ENCODE measurements at places on chromosomes 5 and 9.

- no peak for DNase-seq
Observed at GRCh38 chr9:69388596-69388995, 63.6 kb downstream of the ENTREP1 start.

DNA sequence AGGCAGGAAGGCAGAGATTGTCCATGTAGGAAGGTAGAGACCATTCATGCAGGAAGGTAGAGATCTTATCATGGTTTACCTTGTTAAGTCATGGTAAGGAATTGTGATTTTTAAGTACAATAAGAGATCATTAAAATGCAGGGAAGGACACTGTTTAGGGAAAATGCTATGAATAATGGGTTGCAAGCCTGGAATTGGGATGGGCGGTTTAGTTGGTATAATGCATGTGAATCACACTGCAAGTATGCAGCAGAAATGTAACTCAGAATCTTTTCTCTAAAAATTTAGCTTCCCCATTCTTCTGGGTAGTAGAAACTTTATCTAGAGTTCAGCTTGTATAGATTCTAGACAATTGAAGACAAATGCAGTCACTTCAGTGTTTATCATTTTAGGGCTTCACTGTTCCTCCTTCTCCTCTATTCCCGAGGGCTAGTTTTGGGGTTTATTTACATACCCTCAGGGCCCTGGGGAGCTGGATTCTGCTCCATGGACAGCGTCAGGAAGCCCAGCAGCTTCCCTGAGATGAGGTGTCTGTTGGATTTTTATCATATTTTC is 212.0 kb downstream of the SREK1 start:
- DNase-seq: peak; percentile 2

- no peak for DNase-seq
Observed at GRCh38 chr9:94772144-94772543, 45.6 kb downstream of the AOPEP start.

DNA sequence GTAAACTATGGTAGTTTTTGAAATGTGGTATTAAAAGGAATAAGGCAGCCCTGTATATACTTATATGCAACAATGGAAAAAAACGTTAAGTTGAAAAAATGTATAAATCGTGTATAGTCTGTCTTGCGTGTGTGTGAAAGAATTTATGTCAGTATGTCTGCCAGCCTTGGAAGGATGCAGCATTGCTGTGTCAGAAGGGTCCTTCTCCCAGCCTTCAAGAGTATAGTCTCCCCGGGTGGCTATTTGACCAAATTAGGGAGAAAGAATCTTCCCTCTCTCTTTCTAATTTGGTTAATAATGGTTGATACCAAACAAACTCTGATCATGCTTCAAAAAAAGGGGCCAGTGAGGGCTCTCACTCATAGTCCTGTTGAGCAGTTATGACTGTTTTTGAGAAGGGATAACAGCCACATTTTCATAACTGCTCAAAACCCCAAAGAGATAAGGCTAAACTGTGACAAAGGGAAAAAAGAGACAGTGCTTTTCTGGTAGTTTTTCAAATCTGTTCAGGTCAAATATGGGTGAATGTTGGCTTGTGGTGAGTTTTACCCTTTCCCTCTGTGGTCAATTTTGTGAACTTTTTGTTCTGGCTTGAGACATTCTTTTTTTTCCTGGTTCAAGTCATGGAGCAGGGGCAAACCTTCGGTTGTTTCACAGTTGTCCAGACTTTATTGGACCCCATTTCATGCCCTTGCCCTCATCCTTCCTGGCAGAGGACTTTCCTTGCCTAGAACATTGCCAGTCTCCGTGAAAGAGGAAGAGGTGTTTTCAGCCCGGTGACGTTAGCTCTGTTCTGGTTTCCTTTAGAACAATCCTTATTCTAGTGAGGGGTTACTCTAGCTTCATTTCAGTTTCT is 21.0 kb downstream of the SNX30 start:
- DNase-seq: no peak

GRCh38 chr5:34548086-34548403 is 108.1 kb upstream of the RAI14 start:
- DNase-seq: no peak

Data from ELR (cell line).